ENCODE measurements at places on chromosomes 5 and 9. TPM values are rescaled to one million over a fixed set of nuclear protein-coding genes. Genes with fewer than 3 reads are reported as not detected.

DNA sequence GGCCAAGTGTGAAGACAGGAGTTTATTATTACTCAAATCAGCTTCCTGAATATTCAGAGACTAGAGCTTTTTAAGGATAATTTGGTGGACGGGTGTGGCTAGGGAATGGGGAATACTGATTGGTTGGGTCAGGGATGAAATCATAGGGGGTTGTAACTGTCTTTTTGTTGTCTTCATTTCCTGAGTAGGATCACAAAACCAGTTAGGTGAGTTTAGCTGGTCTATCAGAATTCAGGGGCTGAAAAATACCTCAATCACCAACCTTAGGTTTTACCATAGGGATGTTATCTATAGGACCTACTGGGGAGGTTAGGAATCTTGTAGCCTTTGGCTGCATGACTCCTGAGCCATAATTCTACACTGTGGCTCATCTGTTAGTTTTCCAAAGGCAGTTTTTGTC lies 235.8 kb downstream of the YTHDC2 start:
- H3K4me1 ChIP-seq = no peaks in the 10 kb centered on the region
- no peak overlapping the region for H3K27ac ChIP-seq
- no peak overlapping the region for H3K4me3 ChIP-seq
- DNase-seq = no peak

DNA sequence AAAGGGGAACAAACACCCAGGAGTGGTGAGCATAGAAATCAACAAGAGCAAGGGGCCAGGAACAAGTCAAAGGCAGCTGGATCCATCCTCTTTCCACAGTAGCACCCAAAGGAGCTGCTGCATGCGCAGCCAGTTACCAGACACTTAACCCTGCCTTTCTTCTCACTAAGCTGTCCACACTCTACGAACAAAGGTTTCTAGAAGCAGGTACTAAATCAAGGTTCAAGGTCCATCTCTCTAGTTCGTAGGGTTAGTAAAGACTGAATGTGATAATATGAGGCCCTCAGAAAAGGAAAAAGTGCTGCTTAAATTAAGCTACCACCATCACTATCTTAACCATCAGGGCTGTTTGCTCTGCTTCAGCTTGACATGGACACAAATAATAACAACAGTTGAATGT lies 121.2 kb upstream of the NIPBL start:
- no peaks in the 10 kb centered on the region for H3K36me3 ChIP-seq
- H3K4me1 ChIP-seq = no peaks in the 10 kb centered on the region
- no peaks in the 10 kb centered on the region for H3K27me3 ChIP-seq
- DNase-seq = no peak
- no peak overlapping the region for H3K27ac ChIP-seq

GRCh38 chr5:151041577-151042268 lies 21.3 kb downstream of the GPX3 start:
- no peak for DNase-seq
- H3K36me3 ChIP-seq = peaks cover 30% of the 10 kb centered on the region
- no peaks in the 10 kb centered on the region for H3K27me3 ChIP-seq
- H3K4me1 ChIP-seq = no peaks in the 10 kb centered on the region

GRCh38 chr5:68441309-68442073 lies 225.9 kb downstream of the PIK3R1 start:
- H3K4me1 ChIP-seq = no peaks in the 10 kb centered on the region
- H3K27ac ChIP-seq = no peak overlapping the region
- no peak for DNase-seq
- no peaks in the 10 kb centered on the region for H3K27me3 ChIP-seq
- H3K36me3 ChIP-seq = no peaks in the 10 kb centered on the region

DNA sequence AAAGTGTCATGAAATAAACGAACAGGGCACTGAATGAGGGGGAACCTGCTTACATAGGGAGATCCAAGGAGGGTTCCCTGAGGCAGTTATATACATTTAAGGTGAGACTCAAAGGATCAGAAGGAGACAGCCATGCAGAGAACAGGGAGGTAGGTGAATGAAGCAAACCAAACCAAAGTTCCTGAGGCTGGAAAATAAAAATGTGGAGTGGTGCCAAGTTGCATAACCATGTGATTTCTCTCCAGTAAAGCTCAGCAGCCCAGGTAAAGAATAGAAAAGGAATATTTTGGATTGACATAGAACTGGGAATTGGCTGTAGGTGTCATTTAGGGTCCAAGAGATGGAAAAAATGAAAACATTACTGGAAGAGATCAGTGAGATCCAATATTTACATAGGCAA lies 110.7 kb downstream of the CAAP1 start:
- no peaks in the 10 kb centered on the region for H3K36me3 ChIP-seq
- H3K4me3 ChIP-seq = no peak overlapping the region
- no peak for DNase-seq
- H3K4me1 ChIP-seq = peaks cover 7% of the 10 kb centered on the region

DNA sequence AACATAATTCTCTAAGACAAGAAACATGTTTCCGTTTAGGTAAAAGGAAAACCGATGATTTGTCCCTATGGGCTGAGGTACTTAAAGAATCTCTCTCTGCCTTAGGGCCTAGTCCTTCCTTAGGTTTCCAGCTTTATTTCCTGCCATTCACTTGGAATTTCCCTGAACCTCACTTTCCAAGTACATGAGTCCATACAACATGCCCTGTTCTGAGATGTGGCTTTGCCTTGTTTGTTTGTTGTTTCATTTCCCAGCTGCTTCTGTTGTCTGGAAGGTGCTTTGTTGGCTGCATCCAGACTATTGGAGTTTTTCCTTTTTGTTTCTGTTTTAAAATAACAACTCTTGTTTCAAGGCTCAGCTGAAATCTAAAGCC lies 95.2 kb downstream of the ALDH1A1 start:
- no peak for DNase-seq
- no peaks in the 10 kb centered on the region for H3K36me3 ChIP-seq
- H3K4me3 ChIP-seq = no peak overlapping the region
- H3K27ac ChIP-seq = no peak overlapping the region

DNA sequence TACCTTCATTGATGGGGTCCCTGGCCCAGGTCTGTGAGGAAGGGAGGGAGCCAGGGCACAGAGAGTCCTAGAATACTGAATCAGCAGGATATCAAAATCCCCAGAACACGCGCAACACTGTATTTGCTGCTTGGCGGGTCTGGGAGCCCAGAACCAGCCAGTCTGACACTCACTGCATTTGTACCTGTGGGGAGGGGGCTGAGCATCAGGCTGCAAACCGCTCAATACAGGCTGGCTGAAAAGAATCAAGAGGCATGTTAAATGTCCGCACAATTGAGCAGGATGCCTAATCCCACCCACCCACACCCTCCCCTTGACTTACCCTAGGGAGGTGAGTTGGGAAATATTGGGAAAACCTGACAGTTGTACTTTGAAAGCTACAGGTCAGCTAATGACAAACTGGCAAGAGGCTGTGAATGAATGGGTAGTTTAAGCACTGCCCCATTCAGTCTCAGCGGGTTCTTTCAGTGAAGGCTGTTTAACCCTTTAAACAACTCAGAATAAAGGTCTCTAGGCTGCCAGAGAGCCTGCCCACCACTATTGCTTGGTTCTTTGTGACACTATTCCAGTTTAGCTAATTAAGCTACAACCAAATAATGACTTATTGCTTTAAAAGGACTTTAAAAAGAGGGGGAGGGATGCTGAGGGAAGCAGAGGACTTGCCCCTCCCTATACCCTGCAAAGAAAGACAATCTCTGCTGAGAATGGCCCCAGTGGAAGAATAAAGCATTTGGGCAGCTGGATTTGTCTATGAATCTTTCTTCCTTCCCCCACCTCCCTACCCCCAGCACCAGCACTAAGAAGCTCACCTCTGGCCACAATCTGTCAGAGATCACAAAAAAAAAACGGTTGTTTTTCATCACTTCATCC lies 5.0 kb downstream of the SPRY4 start:
- H3K4me1 ChIP-seq = peaks cover 16% of the 10 kb centered on the region
- H3K27ac ChIP-seq = no peak overlapping the region
- H3K36me3 ChIP-seq = peaks cover 80% of the 10 kb centered on the region

GRCh38 chr9:127083138-127083980 lies 39.1 kb downstream of the ANGPTL2 start:
- H3K27ac ChIP-seq = no peak overlapping the region
- no peaks in the 10 kb centered on the region for H3K4me1 ChIP-seq
- DNase-seq = no peak
- no peaks in the 10 kb centered on the region for H3K27me3 ChIP-seq
- H3K4me3 ChIP-seq = no peak overlapping the region

- H3K36me3 ChIP-seq = peaks cover 82% of the 10 kb centered on the region
- no peak overlapping the region for H3K4me3 ChIP-seq
- no peaks in the 10 kb centered on the region for H3K4me1 ChIP-seq
- no peak for DNase-seq
- no peaks in the 10 kb centered on the region for H3K27me3 ChIP-seq
Measured at GRCh38 chr9:86020731-86021130, 78.6 kb downstream of the GOLM1 start.

Gene PLPP7
- 2.4 TPM for total RNA-seq

DNA sequence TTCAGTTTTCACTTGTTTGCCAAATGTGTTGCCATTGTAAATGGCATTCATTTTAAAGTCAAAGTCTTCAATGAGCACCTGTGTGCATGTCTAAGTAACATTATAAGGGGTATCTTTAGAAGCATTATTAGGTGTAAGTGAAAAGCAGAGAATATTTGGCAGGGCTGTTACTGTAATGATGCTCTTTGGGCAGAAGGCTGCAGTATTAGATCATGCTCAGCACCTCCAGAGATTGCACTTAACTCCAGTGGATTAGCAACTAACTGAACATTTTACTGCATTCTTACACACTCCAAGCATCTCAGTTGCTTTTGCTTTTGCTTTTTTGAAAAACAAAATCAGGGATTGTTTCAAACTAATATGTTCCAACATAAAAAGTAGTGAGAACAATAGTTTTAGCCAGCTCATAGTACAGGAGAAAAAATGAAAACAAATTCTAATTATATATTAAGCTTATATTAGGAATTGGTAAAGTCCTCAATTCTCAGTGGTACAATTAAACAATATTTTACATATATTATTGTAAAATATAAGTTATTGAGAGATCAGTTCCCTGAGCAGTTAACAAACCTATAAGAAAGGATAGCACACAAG lies 1740.9 kb upstream of the CDH9 start:
- no peak overlapping the region for H3K4me3 ChIP-seq
- H3K36me3 ChIP-seq = no peaks in the 10 kb centered on the region
- no peak for DNase-seq
- no peaks in the 10 kb centered on the region for H3K4me1 ChIP-seq
- H3K27ac ChIP-seq = no peak overlapping the region

GRCh38 chr5:56871777-56872176 lies 37.6 kb upstream of the SETD9 start:
- DNase-seq = no peak
- no peak overlapping the region for H3K27ac ChIP-seq
- no peaks in the 10 kb centered on the region for H3K27me3 ChIP-seq
- H3K4me3 ChIP-seq = no peak overlapping the region

Gene P4HA2
- total RNA-seq = 15.1 TPM

GRCh38 chr9:92725766-92726165 lies 38.9 kb downstream of the BICD2 start:
- H3K4me1 ChIP-seq = no peaks in the 10 kb centered on the region
- peaks cover 29% of the 10 kb centered on the region for H3K36me3 ChIP-seq
- H3K27ac ChIP-seq = no peak overlapping the region
- H3K27me3 ChIP-seq = no peaks in the 10 kb centered on the region
- no peak for DNase-seq
- no peak overlapping the region for H3K4me3 ChIP-seq

Gene NOXA1
- 1.8 TPM for total RNA-seq

DNA sequence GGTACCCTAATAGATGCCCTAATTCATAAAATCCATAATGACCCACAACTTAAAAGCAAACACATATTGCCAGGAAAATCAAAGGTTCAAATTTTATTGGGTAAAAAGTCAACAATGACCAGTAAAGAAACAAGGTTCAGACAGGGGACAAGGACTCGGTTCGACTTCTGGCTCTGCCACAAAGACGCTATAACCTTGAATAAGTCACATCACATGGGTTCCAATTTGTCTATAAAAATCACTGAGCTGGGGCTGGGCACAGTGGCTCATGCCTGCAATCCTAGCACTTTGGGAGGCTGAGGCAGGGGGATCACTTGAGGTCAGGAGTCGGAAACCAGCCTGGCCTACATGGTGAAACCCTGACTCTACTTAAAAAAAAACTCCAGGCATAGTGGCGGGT lies 80.5 kb downstream of the SERINC5 start:
- no peaks in the 10 kb centered on the region for H3K27me3 ChIP-seq
- no peaks in the 10 kb centered on the region for H3K4me1 ChIP-seq
- no peak for DNase-seq

DNA sequence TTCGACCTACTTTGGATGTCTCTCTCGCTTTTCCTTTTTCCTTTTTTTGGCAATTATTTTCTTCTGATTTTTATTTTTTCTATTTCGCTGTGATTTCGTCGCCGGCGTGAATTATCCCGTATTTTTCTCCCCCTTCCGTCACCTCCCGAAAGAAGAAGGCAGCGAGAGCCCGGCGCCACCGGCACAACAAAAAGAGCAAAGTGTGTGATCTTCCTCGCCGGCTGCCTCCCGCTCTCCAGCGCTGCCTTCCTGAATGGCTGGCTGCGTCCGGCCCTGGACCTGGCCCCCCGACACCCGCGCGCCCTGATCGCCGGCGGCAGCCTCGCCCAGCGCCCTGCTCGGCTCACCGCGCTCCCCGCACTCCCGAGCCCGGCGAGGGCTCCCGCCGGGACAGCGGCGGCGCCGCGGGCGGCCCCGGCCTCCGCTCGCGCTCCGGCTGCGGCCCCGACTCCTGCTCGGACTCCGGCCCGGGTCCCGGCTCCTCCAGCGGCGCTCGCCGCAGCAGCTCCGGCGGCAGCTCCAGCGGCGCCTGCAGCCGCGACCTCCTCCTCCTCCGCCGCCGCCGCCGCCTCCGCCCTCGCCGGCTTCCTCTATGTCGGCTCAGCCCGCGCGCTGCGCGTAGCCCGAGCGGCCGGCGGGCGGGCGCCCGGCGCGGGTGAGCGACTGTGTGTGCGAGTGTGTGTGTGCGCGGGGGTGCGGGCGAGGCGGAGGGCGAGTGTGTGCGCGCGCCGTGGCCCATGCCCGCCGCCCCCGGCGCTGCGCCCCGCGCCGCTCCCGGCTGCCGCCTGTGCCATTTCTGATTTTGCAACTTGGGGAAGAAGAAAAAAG lies 960 bp downstream of the NR2F1 start:
- H3K36me3 ChIP-seq = no peaks in the 10 kb centered on the region
- DNase-seq = no peak
- peaks cover 67% of the 10 kb centered on the region for H3K27me3 ChIP-seq
- peaks cover 2% of the 10 kb centered on the region for H3K4me1 ChIP-seq
- peak overlapping the region; percentile 63 for H3K4me3 ChIP-seq

- no peak overlapping the region for H3K4me3 ChIP-seq
- no peaks in the 10 kb centered on the region for H3K4me1 ChIP-seq
- no peak overlapping the region for H3K27ac ChIP-seq
- no peaks in the 10 kb centered on the region for H3K27me3 ChIP-seq
- DNase-seq = no peak
Measured at GRCh38 chr9:6616951-6617602, 28.5 kb downstream of the GLDC start.
